ENCODE measurements at places on chromosomes 13 and 19.

DNA sequence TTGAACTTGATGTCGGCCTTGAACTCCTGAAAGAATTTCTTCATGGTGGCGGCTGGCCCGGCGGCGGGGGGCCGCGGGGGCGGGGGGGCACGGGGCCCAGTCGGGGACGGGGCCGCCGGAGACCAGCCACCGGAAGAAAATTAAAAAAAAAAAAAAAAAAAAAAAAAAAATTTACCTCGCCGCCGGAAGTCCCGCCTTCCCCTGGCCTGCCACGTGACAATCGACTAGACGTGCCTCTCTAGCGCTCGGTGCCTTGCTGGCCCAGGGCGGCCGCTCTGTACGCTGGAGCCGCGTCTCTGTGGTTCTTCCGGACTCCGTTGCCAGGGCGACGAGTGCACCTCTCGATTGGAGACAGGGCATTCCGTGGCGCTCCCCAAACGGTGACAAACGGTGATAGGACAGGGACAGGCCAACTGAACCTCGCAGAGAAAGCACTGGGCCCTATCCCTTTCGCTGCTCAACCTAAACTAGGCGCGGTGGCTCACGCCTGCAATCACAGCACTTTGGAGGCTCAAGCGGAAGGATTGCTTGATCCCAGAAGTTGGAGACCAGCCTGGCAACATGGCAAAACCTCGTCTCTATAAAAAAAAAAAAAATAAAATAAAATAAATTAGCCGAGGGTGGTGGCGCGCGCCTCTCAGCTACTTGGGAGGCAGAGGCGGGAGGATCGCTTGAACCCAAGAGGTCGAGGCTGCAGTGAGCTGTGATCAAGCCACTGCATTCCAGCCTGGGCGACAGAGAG lies at the start of gene UBXN6:
UBXN6 (minus strand) TSS at position 141 of the 742 bp plus-strand sequence; CDS start at position 44, 97 bp downstream.
- peak; percentile 100 for DNase-seq

DNA sequence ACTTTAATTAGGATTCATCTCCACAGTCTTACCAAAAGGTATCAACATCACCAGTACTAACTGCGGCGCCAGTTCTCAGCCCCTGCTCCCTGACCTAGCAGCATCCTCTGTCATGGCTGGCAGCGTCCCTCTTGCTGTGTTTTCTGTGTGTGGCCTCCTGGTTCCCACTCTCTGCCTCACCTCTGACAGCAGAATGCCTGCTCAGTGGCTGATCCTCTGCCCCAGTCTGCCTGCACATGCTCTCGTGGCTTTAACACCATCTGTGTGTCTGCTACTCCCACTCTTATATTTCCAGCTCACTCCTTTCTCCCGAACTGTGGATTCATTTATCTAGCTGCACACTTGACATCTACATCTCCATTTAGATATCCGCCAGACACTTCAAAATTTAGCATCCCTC lies 341.5 kb downstream of the MTUS2 start:
- no peak for DNase-seq

GRCh38 chr19:52034051-52034728 lies 6.0 kb upstream of the ZNF614 start:
- no peak for DNase-seq

DNA sequence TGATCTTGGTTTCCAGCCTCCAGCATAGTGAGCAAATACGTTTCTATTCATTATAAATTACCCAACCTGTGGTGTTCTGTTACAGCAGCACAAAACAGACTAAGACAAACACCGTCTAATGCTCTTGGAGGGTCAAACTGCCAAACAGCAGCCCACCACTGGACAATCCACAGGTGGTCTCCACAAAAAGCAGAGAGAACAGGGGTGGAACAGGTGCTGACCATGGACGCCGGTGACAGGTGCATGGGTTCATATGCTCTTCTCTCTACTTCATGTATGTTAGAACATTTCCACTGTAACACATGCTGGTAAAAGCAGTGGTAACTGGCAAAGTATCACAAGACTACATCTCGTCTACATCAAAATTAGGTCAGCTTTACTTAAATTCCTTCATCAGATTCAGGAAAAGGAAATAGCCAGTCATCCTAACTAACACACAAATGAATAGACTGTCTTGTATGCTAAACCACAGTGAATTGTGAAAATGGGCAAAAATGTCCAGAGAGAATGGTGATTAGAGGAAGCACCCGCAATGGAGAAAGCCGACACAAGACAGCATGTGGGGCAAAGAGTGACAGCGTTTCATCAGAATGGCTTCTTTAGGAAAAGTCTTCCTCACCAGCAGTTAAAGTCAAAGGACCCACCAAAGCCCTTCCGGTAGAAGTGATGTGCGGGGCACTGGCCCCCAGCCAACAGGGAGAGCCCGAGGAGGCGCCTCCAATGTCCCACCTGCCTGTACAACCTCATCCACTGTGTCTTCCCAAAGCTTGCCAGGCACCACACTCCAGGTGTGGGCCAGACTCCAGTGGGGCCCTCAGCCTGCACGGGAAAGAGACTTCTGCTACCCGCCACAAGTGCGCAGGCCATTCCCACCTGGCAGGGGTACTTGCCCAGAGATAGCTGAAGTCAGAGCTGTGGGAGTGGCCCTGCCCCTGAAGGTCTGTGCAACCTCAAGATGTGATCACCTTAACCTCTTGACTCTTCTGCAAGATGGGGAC lies 6.5 kb downstream of the CARS2 start:
- DNase-seq, result no peak

GRCh38 chr13:72025836-72026235 lies 158.8 kb upstream of the DACH1 start:
- no peak for DNase-seq

- DNase-seq, result no peak
These were observed 851.5 kb downstream of the DACH1 start for GRCh38 chr13:71015516-71015915.

- DNase-seq, result no peak
These were observed 5.1 kb upstream of the DHDH start for GRCh38 chr19:48928164-48929025.

GRCh38 chr19:1252221-1252820 lies 3.9 kb downstream of the MIDN start:
- peak; percentile 83 for DNase-seq

- no peak for DNase-seq
These were observed 46.4 kb downstream of the KPNA3 start for GRCh38 chr13:49746111-49746510.

DNA sequence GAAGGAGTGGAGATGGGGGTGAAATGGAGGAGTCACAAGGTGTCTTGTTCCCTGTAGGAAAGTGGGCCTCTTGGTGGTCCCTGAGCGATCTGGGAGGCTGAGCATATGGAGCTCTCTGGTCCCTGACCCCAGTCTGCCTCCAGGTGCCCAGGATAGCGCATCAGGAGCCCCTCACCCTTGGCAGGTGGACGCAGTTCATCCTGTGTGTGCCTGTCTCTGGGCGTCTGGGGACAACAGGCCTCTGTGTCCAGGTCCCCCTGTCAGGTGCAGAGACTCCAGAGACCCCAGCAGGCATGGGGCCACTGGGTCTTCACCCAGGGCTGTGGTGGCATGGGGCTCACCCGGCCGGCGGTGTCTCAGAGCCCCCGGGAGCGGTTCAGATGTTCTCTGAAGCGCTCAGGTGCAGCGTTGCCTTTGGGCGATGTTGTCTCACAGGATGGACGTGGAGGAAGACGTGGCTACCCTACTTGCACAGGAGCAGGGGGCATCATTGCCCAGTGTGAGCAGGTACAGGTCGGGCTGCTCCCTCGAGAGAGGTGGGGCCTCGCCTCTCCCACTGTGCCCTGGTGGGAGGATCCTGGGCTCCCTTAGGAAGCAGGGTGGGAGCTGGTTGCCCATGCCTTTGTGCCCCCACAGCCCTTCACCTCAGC lies 58.1 kb upstream of the TPM4 start:
- DNase-seq, result no peak

GRCh38 chr19:540867-541637 lies 2.8 kb upstream of the GZMM start:
- DNase-seq, result no peak

DNA sequence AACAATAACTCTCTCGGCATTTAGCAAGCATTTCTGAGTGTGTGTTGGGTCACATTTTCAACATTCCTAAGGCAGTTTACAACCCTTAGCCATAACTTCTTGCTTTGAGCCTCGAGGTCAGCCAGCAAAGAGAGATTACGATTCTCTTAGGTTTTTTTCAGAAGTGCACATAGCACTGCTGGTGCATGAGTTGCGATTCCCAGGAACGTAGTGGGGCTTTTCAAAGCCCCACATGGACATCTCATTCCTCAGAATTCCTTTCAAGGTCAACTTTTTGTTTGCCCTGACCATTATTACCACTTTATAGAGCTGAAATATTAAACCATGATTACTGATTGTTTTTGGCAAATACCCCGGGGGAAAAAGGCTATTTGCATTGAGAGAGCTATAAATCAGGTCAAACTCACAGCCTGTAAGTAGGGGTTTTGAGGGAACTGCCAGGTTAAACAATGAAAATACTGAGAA lies 705.3 kb downstream of the GPC5 start:
- DNase-seq, result no peak

DNA sequence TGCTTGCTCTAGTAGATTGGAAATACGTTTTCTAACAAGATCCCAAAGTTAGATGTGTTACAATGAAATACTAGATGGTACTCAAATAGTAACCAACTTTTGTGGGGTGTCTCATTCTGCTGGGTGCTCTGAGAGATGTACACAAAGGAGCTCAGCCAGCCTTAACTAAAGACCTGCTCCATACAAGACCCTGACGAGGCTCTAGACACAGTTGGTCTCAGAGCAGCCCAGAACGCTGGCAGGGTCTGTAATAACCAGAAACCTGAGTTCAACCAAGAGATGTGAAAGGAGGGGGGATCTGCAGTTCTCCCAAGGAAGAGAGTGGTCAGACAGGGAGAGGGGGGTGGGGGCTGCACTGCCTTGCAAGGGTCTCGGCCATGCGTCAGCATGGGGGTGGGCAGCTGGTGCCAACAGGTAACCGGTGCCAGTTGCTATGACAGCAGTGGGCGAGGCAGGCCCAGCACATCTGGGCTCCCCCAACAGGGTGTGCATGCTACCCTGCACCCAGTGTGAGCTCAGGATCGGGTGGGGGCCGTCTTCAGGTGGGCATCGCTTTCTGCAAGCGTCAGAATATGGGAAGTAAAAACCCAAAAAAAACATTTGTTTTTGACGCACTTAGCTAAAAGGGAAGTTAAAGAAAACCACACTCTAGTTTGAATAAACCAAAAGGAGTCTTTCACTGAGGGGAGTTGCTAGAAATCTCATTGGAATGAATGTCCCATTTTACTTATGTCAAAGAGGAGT lies 68.0 kb upstream of the GPR183 start:
- peak; percentile 48 for DNase-seq

DNA sequence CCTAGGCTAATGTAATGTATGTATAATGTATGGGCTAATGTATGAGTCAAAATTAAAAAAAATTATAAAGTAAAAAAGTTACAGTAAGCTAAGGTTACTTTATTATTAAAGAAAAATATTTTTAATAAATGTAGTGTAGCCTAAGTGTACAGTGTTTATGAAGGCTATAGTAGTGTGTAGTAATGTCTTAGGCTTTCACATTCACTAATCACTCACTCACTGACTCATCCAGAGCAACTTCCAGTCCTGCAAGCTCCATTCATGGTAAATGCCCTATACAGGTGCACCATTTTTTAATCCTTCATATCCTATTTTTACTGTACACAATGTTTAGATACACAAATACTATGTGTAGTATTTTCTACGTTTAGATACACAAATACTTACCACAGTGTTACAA lies 1.8 kb upstream of the TMEM272 start:
- DNase-seq, result no peak

- DNase-seq, result no peak
These were observed 11.7 kb upstream of the IRGC start for GRCh38 chr19:43704002-43704705.

GRCh38 chr19:48812094-48812929 lies 1.5 kb upstream of the BCAT2 start:
- peak; percentile 67 for DNase-seq

- DNase-seq, result no peak
These were observed 134.7 kb upstream of the SLITRK5 start for GRCh38 chr13:87536499-87536898.

- no peak for DNase-seq
These were observed 462.2 kb downstream of the TSHZ3 start for GRCh38 chr19:30887042-30887441.

DNA sequence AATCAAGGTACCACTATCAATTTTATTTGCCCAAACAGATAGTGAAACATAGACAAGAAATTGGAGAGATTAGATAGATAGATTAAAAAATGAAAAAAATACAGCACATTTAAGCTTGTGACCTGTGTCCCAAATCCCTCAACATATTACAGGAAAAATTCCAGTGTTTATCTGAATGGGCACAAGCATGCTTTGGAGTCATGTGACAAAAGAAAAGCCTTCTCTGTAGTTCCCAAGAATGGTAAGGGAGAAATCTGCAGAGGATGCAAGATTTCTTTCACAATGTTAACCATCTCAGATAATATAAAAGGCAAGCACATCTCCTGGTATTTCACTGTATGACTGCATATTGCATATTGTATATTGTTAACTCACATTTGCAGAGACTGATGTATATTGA lies 168.0 kb downstream of the PCDH9 start:
- DNase-seq, result no peak

- DNase-seq, result no peak
These were observed 45.3 kb downstream of the SLC7A9 start for GRCh38 chr19:32824191-32824751.

Measured in CD4-positive, alpha-beta T cell treated with Interleukin-15 for 4 hours (primary cell).